Myocyte (in vitro differentiated cells): ENCODE measurements at places on chromosomes 13 and 19. TPM values are rescaled to one million over a fixed set of nuclear protein-coding genes. Genes with fewer than 3 reads are reported as not detected.

KIR2DL1 gene
- total RNA-seq = not detected in 2 replicates

CEACAM7 gene
- not detected in 2 replicates for total RNA-seq

GRCh38 chr19:8302357-8302691, 5.8 kb downstream of the CD320 start:
- peak; percentile 78 for DNase-seq

DNA sequence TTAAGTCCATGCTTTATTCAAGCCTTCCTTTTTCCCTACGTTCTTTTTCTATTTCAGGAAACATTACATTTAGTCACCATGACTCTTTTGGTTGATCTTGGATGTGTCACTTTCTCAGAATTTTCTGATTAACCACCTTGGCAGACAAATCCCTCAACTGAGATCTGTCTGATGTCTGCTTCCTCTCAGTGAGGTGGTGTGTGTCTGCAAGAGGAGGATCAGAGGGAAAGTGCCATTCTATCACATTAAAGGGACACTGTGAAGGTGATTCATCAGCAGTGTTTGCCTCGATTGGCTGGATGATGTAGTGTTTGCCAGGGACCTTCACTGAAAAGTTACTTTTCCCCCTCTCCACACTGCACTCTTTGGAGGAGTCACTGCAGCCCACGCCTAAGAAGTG, 3.0 kb upstream of the CCNP start:
- DNase-seq = peak; percentile 16

LILRA6 gene
- not detected in 2 replicates for total RNA-seq

GRCh38 chr13:112984501-112984900, 15.5 kb downstream of the MCF2L start:
- DNase-seq = no peak

DNA sequence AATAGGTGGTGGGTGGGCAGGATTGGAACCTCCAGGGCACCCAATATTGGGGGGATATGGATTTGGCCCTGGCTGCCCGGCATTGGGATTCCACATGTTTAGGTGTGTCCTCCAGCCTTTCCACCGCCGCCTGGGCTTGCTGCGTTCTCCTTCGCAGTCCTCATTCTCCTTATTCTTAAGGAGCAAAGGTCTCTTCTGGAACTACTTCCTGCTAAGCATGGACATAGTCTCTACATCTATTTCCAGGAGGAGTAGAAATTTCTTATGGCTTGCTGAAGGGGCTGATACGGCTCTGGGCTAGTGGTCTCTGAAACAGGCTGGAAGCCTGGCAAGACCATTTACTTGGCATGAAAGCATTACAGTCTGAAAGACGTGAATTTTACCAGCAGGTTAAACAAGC, 9.2 kb upstream of the FCGBP start:
- DNase-seq = no peak

ZNF677 gene
- 5.8 and 10.6 TPM in 2 replicates for total RNA-seq

GRCh38 chr19:49906879-49907564, 10.3 kb upstream of the IL4I1 start:
- DNase-seq = no peak

GRCh38 chr19:54448774-54449700, at the start of gene LENG8:
Gene LENG8, plus strand, starts transcription at chr19:54449199. Its CDS starts 2,146 bp downstream, at chr19:54451345.
- peak; percentile 97 for DNase-seq

GRCh38 chr19:40265763-40266099, 19.4 kb downstream of the AKT2 start:
- DNase-seq = no peak

DNA sequence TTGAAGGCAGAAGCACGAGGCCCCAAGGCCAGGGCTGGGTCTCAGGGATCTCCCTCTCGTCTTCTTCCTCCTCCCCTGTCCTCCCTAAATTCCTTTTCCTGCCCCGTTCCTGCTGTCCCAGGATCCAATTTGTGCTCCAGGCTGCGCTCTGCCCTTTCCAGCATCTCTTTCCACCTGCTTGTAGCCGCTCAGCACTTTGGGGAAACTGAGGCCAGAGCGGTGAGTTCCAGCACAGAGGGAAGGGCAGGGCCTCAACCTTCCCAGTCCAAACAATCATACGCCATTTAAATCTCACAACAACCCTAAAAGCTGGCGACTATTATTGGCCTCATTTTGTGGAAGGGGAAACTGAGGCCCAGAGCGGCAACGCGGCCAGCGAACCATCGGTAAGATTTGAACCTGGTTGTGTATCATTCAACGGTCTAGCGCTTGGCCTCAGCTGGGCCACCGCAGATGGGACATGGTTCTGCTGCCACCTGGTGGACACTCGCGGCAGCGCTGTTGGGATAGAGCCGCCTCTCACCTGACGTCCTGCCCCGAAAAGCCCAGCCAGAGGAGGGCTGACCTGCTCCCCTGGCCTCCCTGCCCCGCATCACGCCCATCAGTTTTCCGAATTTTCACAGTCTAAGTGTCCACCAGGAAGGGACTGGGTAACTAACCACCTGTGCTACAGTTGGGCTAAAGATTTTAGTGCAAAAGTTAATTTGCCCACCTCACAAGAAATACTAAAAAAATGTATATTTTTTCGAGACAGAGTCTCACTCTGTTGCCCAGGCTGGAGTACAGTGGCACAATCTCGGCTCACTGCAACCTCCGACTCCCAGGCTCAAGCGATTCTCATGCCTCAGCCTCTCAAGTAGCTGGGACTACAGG, 4.2 kb upstream of the RPL18A start:
- peak; percentile 70 for DNase-seq

GRCh38 chr19:45752639-45753038, 16.4 kb downstream of the SIX5 start:
- DNase-seq = no peak

ZNF563 gene
- total RNA-seq = 3.4 and 4.3 TPM in 2 replicates

DNA sequence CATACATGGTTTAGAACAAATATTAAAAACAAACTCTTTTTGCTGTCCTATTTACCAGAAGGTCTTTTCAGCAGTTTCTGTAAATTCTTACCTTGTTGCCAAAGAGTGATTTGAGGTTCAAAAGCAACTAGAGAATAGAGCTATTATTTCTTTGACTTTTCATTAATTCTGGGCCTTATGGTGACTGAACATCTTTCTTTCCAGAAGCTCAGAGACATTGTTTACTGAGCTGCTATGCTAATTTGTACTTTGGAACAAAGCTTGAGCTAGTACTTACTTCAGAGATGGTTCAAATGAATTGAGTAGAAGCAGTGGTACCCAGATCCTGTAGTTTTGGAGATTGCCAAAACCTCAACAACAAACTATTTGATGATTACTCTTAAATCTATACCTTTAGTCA, 331.2 kb downstream of the SPRY2 start:
- no peak for DNase-seq

GRCh38 chr13:20119960-20120359, 40.9 kb downstream of the GJA3 start:
- no peak for DNase-seq

- DNase-seq = no peak
Measured at GRCh38 chr19:53652476-53652875, 20.7 kb downstream of the DPRX start.

CYSLTR2 gene
- total RNA-seq = not detected in 2 replicates

PLIN4 gene
- total RNA-seq = 0.32 and 0.42 TPM in 2 replicates

FFAR1 gene
- total RNA-seq = not detected in 2 replicates

ANKLE1 gene
- 0.27 and 0.36 TPM in 2 replicates for total RNA-seq

CEACAM4 gene
- total RNA-seq = not detected in 2 replicates

DNA sequence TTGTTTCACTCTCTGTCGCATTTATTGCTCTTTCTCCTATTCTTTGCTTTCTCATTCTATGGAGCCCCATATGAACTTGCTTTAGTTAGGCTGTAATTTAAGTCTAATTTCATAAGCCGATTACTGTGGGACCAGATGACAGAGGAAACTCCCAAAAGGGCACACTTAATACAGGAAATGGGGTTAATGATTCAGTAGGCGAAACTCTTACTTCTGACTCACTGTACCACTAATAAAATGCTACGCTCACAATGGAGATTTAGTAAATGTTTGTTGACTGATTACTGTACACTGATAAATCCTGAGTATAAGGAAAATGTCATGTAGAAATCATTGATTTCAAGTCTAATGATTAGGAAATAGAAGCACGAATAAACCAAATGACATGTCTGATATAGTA, 276.4 kb downstream of the KLF5 start:
- DNase-seq = peak; percentile 61

DACT3 gene
- total RNA-seq = 3.9 and 5.9 TPM in 2 replicates

DNA sequence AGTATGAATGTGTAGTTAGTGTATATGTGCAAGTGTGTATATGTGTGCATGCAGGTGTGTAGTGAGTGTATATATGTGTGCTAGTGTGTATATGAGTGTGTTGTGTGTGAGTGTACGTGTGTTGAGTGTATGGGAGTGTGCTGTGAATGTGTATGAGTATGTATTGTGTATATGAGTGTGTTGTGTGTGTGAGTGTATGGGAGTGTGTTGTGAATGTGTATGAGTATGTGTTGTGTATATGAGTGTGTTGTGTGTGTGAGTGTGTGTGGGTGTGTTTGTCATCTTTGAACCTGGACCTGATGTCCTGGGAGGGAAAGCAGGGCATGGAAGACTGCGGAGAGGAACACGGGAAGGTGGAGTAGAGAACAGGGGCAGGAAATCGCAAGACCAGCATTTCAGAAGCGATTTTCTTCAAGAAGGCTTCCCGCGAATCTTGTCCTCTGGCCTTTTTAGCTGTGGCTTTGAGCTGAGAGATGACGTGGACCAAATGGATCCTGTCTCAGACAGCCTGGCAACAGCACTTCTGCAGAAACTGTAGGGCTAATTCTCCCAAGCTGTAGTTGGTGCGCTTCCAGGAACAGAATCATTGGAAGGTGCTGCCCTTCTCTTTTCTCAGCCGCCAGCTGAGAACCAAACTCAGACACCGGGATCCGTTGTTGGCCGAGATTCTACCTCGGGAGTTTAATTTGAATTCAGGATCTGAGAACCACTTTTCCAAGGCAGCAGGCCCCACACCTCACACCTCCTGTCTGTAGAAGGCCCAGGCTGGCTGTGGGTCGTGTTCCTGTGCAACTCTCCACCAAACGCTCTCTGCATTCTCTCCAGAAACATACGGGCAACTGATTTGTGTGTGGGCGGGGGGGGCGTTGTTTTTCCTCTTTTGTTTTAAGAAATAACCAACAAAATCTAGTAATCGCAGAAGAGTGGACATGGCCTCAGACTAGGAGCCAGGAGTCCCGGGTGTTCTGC, 94.7 kb upstream of the RAP2A start:
- DNase-seq = peak; percentile 68

- no peak for DNase-seq
Measured at GRCh38 chr13:31067416-31068118, 94.1 kb downstream of the HSPH1 start.

GRCh38 chr13:61362522-61362921, 53.1 kb downstream of the PCDH20 start:
- DNase-seq = no peak

GRCh38 chr19:40223135-40223822, 3.2 kb downstream of the CCNP start:
- DNase-seq = no peak

SOX21 gene
- not detected in 2 replicates for total RNA-seq

DNA sequence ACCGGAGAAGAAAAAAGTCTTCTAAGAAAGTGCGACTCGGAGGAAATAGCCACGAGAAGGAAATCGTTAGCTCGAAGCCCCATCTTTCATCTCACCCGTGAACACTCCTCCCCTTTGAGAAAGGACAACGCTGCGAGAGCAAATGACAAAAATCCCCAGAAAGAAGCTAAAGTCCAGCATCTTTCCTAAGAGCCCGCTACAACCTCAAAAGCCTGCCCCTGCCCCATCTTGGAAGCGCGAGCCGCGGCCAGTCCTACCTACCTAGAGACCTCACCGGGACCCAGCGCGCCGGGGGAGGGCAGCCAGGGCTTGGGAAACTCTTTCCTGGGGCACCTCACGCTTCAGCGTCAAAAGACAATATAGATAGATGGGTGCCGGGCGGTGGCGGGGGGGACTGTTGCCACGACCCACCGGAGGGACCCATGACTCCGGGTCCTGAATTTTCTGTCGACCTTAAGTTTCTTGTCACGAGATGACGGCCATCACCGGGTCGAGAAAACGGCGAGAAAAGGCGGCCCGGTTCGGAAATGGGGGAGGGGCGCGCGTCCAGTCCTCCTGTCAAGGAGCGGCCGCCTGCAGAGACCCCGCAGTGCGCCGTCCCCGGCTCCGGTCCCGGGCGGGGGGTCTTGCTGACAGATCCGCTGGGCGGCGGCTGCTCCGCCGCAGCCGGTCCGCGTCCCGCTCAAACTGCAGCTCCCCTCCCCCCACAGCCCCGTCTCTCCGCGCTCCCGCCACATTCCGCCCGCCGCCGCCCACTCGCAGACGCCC, 65.9 kb downstream of the KCNRG start:
- peak; percentile 62 for DNase-seq

DNA sequence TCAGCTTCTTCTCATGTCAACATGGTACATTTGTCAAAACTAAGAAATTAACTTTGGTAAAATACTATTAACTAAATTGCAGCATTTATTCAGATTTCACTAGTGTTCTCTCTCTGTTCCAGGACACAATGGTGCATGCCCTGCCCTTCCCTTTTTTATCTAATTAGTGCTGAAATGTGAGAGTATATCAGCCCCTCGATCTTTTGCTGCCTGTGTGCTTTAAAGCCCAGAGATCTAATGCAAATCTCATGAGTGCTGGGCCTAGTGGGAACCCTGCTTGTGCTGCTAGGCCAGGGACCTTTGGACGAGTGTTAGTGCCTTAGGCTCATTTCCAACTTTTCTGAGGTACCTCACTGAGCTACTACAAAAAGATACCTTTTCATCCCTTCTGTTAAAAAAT, 221.1 kb upstream of the EDNRB start:
- DNase-seq = no peak

DNA sequence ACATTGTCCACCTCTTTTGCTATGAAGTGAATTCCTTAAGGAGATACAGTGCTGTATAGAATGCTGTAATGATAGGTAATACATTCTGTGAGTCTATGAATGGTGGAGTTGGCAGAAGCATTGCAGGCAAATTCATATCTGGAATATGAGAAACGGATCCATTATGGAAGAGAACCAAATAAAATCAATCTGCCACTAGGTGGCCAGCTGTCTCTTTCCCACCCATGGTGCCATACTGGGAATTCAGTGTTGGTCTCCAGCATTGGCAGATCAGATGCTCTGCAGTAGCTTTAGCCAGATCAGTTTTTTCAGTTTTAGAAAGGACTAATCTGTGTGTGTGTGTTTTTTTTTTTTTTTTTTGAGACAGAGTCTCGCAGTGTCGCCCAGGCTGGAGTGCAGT, 27.6 kb downstream of the DNAJC3 start:
- DNase-seq = peak; percentile 31

GRCh38 chr13:97660594-97661260, 226.8 kb downstream of the RAP2A start:
- DNase-seq = no peak

ZNF98 gene
- not detected in 2 replicates for total RNA-seq
